ENCODE measurements at places on chromosomes 3 and 15.

- no peak for DNase-seq
Measured at GRCh38 chr3:170247875-170248274, 25.7 kb downstream of the PRKCI start.

- no peak for DNase-seq
Measured at GRCh38 chr3:123587401-123587800, 2.5 kb upstream of the HACD2 start.

- DNase-seq, result no peak
Measured at GRCh38 chr3:132205609-132206008, 111.6 kb upstream of the ACP3 start.

- no peak for DNase-seq
Measured at GRCh38 chr3:30626443-30627180, 20.2 kb downstream of the TGFBR2 start.

GRCh38 chr3:18725668-18726407 is 300.7 kb upstream of the SATB1 start:
- DNase-seq, result no peak

Measured in stimulated activated CD8-positive, alpha-beta memory T cell treated with anti-CD3 and anti-CD28 coated beads, Interleukin-15, amount 100 ng/mL, for 4 hours (primary cell).